ENCODE measurements at places on chromosomes 2 and 18.

GRCh38 chr2:157876066-157876785 is at the start of gene ACVR1:
ACVR1 (minus strand) TSS chr2:157876330; CDS start chr2:157799493, 76,837 bp downstream.
- DNase-seq = peak; percentile 96

GRCh38 chr2:7773362-7774360 is 856.4 kb downstream of the RNF144A start:
- no peak for DNase-seq

GRCh38 chr18:36066686-36067054 is 689 bp downstream of the RPRD1A start:
- DNase-seq = peak; percentile 40

GRCh38 chr2:198136142-198136541 is 331.7 kb downstream of the PLCL1 start:
- no peak for DNase-seq

- peak; percentile 4 for DNase-seq
These were observed 126.2 kb upstream of the LGALSL start for GRCh38 chr2:64327510-64328414.

- DNase-seq = no peak
These were observed 34.4 kb downstream of the CYP27C1 start for GRCh38 chr2:127185705-127186104.

DNA sequence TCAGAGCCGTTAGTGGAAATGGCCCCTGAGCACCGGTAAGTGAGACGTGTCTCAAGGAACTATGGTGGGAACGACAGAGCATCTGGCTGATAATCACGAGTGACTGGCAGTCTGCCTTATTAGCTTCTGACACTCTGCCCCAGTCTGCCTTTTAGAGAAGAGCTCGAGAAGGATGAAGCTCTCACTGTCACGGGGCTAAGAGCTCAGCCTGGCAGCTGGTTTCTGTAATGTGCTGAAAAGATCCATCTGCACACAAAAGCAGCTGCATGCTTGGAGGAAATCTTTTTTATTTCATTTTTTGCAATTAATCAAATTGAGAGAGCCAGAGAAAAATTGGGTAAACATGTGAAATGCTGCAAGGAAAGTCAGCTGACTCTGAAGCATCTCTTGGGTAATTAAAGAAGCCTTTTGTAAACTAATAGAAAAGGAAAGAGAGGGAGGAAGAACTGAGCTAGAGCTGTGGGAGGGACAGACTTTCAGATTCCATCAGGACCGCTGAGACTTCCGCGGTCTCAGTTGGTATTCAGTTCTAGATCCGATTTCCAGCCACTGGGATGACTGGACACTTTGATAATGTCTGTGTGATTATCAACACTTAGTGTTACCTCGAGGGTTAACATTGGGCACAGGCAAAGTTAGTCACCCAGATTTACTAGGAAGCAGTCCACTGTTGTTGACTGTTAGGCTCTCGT is 24.4 kb downstream of the MBP start:
- DNase-seq = peak; percentile 74

GRCh38 chr2:60371681-60372080 is 181.8 kb downstream of the BCL11A start:
- DNase-seq = no peak

GRCh38 chr2:40400336-40400953 is 51.4 kb downstream of the SLC8A1 start:
- DNase-seq = no peak

- no peak for DNase-seq
These were observed 207.7 kb upstream of the COL3A1 start for GRCh38 chr2:188766471-188766856.

- DNase-seq = no peak
These were observed 138.5 kb upstream of the EPAS1 start for GRCh38 chr2:46158661-46159060.

GRCh38 chr2:22981785-22982184 is 403.2 kb upstream of the KLHL29 start:
- DNase-seq = no peak

DNA sequence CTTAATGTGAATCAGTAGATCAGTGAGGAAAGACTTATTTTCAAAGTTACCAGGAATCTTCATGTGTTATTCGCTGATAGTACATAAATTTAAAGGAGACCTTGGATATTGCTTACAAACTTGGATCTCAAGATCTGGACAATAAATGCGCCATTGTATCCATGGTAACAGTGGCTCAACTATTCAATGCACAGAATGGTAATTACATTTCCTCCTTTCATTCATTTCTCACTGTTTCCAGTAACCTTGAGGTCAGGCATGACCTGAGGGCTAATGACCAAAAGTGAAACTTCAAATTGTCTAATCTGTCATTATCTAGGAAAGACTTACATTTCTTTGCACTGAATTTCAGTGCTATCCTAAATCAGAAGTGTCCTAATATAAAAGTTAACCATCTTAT is 8.1 kb downstream of the LRP2 start:
- peak; percentile 12 for DNase-seq

DNA sequence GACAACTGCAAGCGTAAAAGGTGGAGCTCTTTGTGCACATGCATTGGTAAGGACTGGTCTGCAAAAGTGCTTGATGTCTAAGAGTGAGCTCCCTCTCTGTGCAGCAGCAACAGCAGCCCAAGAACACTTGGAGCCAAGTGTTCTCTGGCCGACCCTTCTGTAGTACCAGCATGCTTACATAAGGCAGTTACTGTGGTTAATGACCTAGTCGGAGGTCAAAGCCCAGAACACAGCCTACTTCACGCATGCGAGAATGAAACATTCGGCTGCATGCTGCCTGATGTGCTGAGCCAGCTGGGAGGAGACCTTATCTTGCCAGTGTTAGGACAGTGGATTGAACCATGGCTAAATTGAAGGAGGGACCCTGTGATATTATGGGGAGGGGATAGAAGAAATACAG is 21.3 kb downstream of the NCAPH start:
- no peak for DNase-seq

DNA sequence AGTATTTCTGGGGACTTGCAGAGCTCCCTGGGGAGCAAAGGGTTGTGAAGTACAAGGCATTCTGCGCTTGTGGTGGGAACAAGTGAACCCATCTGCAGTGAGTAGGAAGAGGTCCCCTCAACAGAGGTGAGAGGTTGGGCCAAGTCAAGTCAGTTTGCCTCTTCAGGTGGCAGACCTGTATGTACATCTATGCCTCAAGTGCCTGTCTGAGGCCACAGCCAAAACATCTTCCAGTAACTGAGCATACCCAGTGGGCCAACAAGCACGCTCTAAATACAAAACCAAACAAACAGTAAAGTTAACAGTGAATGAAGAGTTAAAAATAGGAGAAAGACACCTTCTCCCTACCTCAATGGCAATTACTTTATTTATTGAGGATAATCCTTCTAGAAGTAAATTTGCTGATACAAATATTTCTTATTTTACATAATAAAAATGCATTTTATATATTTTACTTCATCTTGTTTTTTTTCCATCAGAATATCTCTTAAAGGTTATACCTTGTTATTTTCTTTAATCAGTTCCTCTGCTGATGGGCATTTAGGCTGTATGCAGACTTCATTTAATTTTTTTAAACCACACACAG is 2.5 kb downstream of the GYPC start:
- DNase-seq = peak; percentile 62

DNA sequence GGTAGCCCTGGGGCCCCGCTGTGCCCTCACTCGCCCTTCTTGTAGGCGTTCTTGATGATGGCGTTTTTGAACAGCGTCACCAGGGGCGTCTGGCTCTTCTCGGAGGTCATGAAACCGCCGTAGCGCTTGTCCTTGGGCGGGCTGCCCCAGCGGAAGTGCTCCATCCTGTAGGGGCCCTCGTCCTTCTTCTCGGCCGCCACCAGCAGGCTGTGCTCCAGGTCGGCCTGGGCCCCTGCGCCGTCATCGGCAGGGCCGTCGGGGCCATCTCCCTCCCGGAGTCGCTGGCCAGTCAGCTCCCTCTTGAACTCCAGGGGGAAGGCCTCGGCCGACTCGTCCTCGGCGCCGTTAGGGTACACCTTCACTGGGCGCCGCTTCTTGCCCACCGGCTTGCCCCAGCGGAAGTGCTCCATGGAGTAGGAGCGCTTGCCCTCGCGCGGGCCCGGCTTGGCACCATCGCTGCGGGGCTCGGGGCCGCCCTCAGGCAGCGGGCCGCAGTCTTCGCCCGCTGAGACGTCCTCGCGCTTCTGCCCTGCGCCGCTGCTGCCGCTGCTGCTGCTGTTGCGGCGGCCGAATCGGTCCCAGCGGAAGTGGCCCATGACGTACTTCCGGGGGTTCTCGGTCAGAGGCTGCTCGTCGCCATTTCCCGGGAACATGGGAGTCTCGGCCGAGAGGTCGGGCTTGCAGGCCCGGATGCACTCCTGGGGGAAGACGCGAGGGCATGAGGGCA is 7.2 kb downstream of the POMC start:
- DNase-seq = no peak

DNA sequence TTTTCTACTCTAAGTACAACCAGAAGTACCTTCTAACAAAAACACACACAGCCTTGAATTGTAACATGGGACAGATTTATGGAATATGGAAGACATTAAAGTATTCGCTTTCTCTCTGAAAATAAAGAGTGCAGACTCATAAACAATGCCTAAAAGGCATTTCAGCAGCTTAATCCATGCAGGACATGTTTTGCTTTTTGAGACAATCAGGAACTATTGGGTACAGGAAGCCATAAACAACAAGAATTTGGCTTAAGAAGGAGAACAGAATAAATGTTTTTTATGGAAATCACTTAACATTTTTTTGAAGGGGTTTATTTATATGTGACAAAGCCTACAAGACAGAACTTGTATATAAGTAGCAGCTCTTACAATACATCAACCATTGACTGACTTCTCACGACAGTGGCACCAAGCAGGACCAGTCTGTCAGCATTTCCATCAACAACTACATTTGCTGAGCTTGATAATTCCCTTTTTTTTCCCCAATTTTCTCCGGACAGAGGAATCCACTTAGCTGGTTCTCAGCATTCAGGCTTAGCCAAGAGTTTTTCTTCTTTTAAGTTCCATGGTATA is 140.1 kb downstream of the EXOC6B start:
- DNase-seq = no peak

DNA sequence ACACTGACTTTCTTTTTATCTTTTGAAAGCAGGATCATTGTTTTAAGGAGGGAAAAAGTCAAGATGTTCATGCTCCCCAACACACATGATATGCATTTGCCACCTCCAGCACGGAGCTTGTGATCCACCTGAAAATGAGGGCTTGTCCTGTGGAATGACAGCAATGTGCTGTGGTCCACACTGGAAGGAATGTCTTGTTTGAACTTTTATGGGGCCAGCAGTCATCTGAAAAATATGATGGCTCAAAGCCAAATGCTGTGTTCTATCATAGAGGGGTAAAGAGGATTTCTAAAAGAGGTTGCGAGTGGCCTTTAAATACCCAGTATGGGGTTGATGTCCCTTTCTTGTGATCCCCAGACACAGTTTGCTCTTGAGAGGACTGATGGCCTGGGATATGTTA is 226.5 kb upstream of the SPRED2 start:
- DNase-seq = no peak

GRCh38 chr18:66136039-66136438 is 385.2 kb downstream of the CDH7 start:
- no peak for DNase-seq

DNA sequence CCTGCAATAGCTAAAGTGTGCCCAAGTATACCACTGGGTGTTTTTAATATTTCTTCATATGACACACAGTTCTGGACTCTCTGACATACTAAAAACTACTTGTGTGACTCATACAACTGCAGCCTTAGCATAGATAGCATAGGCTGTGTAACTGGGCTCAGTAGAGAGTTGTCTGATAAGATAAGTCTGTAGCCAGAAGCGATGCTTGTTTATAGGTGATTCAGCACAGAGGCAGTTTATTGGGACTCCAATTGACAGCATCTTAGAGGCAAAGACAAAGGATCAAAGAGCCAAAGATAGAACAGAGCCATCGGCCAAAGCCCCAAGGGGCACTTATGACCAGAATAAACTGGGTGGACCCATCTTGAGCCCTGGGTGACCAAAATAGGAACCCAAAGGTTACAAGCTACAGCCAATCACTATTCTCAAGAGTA is 42.3 kb downstream of the AAK1 start:
- DNase-seq = peak; percentile 77

GRCh38 chr2:25215232-25215631 is 46.9 kb upstream of the POMC start:
- DNase-seq = no peak

DNA sequence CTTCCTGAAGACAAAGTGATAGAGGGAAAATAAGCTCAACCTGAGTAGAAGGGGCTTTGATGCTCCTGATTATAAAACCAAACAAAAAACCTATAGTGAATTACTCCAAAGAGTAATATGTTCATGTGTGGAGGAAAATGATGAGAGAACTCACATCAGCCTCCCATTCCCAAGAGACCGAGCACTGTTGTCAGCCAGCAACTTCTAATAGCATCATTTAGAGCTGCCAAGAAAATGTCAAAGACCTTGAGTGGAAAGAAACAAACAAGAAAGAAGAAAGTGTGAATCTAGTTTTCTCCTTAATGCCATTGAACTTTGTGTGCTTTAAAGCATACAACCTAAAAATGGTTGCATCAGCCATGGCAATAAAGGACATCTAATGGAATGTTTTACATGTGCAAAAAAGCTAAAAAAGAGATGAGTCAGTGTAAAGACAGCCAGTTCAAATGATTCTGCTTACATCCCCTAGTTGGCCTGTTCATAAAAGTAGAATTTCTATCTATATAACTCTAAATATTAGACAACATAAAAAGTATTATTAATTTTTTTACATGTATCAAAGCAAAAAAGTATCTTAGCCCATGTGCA is 1066.2 kb downstream of the TDRD15 start:
- no peak for DNase-seq

GRCh38 chr18:48663096-48663930 is 124.5 kb downstream of the CTIF start:
- DNase-seq = no peak

- DNase-seq = no peak
These were observed 145.0 kb downstream of the ZBTB7C start for GRCh38 chr18:48263914-48264902.

DNA sequence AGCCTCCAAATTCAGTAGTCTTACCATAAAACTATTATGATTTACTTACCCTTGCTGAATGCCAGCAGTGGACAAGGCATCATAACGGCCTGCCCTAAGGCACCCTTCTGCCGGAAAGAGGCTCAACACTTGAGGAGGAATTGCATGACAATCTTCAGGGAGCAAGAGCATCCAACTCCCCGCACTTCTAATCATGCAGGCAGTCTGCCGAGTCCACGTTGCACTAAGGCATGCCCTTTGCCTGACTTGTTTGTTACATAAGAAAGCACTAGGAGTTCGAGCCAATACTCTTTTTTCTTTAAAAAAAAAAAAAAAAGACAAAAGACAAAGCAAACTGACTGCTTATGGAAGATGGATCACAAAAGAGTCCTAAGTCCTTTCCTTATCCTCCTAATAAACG is 17.9 kb upstream of the SPTBN1 start:
- no peak for DNase-seq

DNA sequence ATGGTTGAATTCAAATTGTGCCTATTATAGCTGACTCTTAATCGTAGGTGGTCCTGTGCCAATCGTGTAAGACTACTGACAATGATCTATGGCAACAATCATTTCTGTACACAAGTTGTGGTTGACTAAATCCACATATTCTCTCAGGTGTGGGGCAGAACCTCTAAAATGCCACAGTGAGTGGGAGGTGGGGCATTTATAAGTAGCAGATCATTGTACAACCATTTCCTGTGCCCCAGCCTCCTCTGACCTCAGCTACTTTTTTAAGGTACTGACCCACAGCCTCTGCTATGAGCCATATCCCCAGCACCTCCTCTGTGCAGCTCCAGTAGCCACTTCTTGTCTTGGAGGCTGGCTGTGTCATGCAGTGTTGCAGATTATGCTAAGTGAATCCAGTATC is 48.6 kb upstream of the RAPH1 start:
- DNase-seq = no peak

All from OCI-M1 (cell line).